ENCODE measurements at places on chromosomes 7 and 10.

GRCh38 chr10:34024693-34025425 lies 690.4 kb upstream of the NRP1 start:
- no peak for DNase-seq

DNA sequence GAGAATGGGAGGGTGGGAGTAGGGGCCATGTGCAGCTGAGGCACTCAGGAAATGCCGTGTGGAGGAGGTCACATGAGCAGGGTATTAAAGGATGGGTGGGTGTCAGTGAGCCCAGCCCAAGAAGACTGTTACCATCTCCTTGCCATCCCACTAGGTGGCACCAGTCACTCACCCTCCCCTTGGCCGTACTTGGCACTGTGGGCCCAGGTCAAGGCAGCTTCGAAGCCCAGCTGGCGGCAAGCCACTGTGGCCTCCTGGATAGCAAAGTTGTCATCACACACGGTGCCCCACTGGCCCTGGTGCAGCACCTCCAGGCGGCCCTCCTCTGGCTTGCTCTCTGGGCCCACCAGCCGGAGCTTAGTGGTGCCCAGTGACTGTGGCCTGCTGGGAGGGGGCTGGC lies 5.4 kb downstream of the LOXL4 start:
- peak; percentile 39 for DNase-seq

DNA sequence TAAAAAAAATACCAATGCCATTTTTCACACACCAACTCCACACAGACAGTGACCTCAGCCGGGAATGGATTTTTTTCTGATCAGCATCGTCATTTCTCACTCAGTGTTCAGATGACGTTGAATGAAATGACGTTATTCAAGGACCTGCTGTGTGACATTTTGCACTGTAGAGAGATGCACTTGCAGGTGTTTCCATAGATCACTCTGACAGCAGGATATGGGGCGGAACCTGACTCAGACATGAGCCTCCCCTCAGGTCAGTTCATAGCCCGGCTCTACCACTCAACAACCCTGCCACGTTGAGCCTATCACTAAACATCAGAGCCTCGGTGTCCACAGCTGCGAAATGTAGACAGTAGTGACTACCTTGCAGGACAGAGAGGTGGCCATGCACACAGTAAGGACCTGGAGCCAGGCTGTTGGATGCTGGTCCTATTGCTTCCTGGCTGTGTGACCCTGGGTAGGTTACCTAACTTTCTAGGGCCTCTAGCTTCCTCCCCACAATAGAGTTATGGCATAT lies 41.4 kb upstream of the ANTXRL start:
- DNase-seq = no peak

DNA sequence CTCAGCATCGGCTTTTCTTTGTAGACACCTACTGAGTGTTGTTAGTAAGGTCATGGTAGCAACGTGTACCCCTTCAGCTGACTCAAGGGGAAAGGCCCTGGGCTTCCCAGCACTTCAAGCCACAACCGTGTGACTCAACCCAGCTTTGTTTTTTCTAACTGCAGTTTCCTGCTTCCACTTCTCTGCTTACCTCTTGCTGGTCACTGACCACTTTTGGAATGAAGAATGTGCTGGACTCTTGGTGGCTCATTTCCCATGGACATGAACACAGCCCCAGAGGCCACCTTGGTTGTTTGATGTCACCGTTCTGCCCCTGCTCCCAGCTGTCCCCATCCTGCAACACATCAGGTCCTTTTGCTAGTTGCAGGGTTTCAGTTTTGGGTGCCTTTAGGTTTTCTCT lies 69.5 kb upstream of the ZNF438 start:
- no peak for DNase-seq

- no peak for DNase-seq
Observed at GRCh38 chr7:139522830-139523198, 671 bp upstream of the CLEC2L start.

DNA sequence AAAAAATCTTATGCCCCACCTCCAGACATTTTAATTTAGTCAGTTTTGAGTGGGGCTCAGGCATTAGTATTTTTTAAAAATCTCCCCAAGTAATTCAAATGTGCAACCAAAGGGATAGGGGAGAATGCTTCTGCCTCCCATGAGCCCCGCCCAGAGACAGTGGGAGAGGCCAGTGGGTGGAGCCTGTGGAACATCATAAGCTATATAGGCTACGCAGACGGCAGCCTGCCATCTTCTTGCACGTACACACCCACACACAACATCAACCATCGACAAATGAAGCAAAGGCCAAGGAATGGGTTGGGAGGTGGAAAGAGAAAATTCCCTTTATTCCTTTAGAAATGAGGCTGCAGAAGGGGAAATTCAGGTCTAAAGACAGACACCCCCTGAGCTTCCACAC lies 25.2 kb downstream of the CREB3L2 start:
- no peak for DNase-seq

GRCh38 chr7:151626422-151627115 lies 106.9 kb upstream of the RHEB start:
- no peak for DNase-seq

- DNase-seq = no peak
Observed at GRCh38 chr10:76396134-76396533, 964.7 kb downstream of the LRMDA start.

- no peak for DNase-seq
Observed at GRCh38 chr7:157807510-157807909, 470.7 kb downstream of the DNAJB6 start.

GRCh38 chr10:114933588-114933987 lies 4.4 kb upstream of the TRUB1 start:
- DNase-seq = no peak

DNA sequence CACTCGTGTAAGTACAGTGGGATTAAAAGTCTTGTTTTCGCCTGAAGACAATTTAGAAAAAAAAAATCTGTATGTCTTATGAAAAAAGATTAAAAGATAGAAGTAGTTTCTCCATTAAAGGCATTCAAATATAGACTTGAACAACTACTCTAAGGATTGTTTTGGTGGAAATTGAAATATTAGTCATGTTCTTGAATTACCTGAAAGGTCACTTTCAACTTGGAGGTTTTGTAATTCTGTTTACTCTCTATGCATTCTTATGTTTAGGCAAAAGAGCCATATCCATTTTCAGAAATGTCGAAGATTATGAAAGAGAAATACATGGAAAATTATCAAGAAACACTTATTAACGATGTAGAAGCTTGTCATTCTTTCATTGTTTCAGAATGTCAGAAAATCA lies 373.7 kb downstream of the ARL4A start:
- peak; percentile 51 for DNase-seq

DNA sequence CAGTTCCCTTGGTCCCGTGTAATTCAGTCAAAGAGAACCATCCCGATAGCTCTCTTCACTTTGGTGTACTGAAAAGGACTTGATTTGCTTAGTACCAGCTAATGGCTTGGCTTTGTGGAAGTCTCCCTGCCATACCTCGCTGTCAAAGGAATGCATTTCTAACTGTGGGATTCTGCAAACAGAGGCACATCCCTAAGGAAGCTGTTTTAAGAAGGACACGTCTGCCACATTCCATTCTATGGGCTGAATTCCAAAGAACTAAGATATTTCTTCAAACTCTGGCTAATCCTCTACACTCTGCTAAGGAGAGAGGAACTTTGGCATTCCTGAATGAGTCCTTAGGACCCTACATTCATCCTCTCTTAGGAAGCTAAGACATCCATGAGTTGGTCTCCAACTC lies 327.9 kb downstream of the SFMBT2 start:
- no peak for DNase-seq

DNA sequence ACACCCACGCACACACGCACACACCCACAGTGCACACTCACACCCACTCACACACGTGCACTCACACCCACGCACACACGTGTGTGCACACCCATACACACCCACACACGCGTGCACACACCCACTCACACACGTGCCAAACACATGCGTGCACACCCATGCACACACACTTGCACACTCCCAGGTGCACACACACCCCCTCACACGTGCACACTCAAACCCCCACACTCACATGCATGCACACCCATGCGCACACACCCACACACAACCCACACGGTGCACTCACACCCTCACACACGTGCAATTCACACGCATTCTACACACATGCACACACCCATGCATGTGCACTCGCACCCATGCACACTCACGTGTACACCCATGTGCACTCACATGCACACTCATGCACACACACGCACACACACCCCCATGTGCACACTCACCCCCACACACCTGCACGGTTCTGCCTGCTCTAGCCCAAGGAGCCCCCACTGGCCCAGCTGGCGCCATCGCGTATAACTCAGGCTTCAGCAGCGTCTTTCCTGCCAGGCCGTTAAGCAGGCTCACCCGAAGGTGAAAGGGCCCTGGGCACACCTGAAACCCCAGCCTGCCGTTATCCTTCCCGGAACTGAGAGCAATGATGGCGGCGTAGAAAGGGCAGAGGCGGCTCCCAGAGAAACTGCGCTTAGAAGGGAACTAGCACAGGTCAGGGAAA lies 63.9 kb upstream of the PDGFA start:
- DNase-seq = no peak

DNA sequence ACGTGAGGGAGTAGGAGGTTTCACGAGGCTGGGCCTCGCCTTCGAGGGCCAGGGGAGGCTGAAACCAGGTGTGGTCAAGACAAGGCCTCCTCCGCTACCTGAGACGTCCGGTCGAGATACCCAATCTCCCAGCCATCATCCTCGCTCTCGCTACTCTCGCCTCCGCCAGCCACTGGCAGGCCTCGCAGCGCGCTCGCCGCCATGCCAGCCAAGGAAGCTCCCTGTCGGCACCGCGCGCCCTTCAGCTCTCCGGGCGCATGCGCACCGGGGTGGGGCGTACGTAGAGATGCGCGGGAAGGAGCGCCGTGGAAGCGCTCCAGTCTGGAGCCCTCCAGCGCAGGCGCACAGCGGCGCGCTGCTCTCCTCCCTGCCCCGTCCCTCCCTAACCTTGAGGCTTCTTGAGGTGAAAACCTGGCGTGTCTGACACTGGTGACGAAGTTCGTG lies at the start of gene ASZ1:
TSS of gene ASZ1 (minus strand) at position 236 of the 444 bp plus-strand sequence. CDS start at position 203, 33 bp downstream.
- DNase-seq = peak; percentile 27

GRCh38 chr7:24812305-24812945 lies 55.2 kb upstream of the GSDME start:
- peak; percentile 87 for DNase-seq

GRCh38 chr10:70367195-70367796 lies 15.1 kb downstream of the LRRC20 start:
- no peak for DNase-seq

DNA sequence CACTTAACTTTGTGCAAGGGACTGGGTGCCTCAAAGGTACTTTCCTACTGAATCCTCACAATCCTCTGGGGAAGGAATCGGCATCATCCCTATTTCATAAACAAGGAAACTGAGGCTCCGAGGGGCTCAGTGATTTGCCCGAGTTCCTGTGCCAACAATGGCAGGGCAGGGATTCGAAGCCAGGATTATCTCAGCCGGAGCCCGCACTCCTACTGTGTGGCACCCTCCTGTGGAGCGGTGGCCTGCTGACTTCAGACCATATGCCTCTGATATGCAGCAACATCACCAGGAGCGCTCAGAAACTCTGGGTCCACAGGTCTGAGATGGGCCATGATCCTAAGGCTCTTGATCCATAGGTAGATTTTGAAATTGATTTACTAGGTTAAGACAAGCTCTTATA lies 46.6 kb downstream of the PODXL start:
- DNase-seq = no peak

GRCh38 chr10:96863922-96864543 lies 31.9 kb downstream of the LCOR start:
- DNase-seq = no peak

- peak; percentile 30 for DNase-seq
Observed at GRCh38 chr7:20798081-20798693, 11.5 kb upstream of the SP8 start.

- no peak for DNase-seq
Observed at GRCh38 chr7:124403112-124403511, 362.5 kb downstream of the GPR37 start.

- DNase-seq = no peak
Observed at GRCh38 chr10:114766470-114766869, 55.1 kb upstream of the FHIP2A start.

DNA sequence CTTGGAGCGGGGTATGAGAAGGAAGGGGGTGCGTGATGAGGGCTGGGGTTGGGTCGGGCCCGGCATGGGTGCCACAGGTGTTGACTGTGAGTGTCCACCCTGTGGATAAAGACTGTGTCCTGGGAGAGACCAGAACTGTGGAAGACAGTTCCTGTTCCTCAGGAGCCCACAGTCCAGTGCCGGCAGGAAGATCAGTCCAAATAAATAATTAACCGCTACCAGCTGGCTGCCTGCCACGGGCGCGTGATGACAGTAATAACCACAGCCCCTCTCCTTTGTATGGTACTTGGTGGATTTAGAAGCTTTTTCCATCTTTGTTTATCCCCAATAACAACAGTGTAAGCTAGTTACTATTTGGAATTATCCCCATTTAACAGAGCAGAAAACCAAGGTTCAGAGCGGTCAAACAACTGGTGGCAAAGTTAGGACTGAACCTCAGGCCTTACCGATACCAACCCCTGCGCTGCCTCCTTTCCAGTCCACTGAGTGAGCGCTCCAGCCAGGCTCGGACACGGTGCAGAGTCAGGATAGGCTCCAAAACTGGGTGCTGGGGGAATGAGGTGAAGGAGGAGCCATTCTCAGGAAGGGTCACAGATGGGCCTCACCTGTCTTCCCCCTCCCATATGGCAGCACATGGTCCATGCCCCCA lies 5.1 kb downstream of the ZMIZ1 start:
- DNase-seq = no peak

DNA sequence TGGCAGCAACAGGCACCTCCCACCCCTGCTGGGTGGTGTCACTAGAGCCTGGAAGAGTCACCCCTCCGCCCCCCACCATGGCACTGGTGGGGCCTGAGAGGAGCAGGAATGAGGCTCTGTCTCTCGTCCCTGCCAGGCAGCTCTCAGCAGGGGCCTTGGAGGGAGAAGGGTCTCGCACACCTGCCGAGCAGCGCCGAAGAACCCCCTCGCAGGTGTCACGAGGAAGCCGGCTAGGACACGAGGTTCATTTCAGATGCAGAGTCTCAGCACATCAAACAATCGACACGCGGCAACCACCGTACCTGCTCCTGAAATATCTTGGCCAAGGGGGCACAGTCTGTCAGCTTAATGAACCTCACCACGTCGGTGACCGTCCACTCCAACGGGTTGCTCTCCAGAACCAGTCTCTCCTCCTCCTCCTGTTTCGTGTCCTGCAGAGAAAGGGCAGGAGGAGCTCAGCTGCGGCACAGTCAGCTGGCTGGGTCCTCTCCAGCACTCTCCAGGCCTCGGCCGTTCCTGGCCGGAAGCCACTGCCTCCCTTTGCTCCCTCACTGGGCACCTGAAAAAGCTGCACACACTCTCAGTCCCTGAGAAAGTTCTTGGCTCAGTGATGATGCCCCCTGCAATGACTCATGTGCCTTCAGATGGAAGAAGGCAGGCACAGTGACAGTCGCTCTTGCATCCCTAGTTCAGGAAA lies 240.1 kb downstream of the SFMBT2 start:
- DNase-seq = no peak

DNA sequence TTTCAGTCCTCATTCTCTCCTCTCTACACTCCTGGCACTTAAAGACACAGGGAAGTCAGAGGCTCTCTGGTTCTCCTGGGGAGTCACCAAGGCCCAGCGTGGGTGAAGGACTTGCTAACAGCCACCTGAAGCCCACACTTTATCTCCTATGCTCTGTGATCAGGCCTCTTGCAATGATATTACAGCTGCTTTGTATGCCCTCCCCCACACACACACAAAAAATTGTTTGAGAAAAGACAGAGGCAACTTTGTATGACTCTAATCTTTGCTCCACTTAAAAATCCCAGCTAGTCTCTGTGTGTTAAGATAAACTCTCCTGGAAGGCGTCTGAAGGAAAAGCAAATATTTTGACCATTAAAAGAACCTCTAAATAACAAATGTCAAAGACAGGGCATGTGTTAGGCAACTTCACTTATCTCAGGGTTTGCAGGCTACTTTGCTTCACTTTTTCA lies 507.2 kb downstream of the TNS3 start:
- DNase-seq = no peak
